ENCODE measurements at places on chromosomes 7 and 10. TPM values are rescaled to one million over a fixed set of nuclear protein-coding genes. Genes with fewer than 3 reads are reported as not detected.

MBL2 gene
- not detected for total RNA-seq

CRPPA gene
- 9.9 TPM for total RNA-seq

CXCL12 gene
- total RNA-seq: 394 TPM

C10orf53 gene
- total RNA-seq: not detected

GRCh38 chr7:81604075-81604807, 165.6 kb downstream of the HGF start:
- no peak for DNase-seq

- no peak for DNase-seq
These were observed 461.0 kb downstream of the KIF20B start for GRCh38 chr10:90162271-90162853.

DNA sequence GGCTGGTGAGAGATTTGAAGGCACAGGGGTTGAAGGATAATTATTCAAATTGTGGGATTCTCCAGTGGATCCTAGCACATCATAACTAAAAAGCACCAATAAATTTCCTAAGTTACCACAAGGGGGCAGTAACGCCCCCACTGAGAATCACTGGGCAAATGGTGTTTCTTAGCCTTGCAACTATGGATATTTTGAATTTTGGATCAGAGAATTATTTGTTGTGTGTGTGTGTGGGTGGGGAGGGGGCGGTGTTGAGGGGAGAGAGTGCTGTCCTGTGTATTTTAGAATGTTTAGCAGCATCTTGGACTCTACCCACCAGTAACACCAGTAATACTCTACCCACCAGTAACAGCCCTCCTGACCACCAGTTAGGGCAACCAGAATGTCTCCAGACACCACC, 63.3 kb upstream of the PRKG1 start:
- DNase-seq: no peak

- DNase-seq: no peak
These were observed 212.7 kb upstream of the MKI67 start for GRCh38 chr10:128338951-128339350.

DNA sequence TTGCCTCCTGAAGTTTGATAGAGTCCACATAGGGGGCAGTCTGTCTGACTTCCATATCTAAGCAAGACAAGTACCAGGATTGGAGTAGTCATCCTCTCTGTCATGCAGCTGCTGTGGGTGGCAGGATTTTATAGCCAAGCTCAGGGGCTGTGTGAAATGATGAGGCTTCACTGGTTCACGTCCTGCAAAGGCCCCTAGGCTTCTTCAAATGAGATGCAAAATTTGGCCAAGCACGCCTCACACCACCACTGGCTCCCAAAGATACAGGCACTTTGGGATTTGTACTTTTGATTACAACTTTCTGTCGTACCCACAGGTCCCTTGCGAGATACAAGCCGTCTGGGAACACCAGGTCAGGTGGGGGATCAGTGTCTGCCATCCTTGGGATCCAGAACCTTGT, 67.1 kb downstream of the WDFY4 start:
- DNase-seq: no peak

DNA sequence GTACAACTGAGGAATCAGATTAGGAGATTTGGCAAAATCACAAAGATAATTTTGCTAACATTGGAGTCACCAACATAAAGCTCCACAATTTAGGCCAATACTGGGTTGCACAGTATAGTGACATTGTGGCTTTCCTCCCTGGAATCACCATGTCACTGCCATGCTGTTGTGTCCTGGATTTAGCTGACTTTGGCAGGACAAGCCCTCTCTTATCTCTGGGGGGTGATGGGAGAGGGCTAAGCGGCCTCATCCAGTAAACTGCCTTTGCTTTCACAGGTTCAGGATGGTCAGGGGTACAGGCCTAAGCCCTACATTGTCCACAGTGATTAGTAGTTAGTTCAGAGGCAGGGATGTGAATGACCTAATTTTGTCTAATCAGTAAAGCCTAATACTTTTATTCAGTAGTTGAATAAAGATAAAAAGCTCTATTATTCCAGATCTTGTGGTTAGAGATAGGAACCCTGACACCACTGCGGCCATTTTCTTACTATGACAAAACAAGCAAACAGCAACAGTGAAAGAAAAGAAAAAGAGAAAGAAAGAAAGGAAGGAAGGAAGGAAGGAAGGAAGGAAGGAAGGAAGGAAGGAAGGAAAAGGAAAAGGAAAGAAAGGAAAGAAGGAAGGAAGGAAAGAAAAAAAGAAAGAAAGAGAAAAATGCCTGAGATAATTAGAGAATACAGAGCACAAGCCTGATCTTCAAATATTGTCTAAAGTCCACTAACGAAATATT, 140.1 kb downstream of the ETV1 start:
- no peak for DNase-seq

DNA sequence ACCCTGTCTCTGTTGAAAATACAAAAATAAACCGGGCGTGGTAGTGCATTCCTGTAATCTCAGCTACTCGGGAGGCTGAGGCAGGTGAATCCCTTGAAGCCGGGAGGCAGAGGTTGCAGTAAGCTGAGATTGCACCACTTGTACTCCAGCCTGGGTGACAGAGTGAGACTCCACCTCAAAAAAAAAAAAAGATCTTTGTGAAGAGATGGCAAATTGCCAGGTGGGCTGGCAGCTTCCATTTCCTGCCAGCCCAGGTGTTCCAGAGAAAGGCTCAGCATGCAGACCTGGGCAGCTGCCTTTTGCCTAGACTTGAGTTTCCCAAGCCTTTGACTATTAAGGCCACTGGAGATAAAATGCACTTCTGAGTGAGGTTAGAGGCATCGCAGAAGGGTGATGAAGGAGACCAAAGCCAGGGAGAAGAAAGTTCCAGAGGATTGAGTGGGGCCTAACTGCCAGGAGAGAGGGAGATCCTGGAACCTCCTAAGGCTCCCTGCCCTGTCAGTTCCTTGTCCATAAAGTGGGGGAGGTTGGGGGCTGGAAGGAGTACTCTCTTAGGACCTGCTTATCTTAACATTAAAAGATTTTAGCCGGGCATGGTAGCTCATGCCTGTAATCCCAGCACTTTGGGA, 10.0 kb upstream of the DDIT4 start:
- no peak for DNase-seq

Measured in sciatic nerve (tissue), 2 donors.